Naive B cell (primary cell): ENCODE measurements at places on chromosomes 1 and 21. TPM values are rescaled to one million over a fixed set of nuclear protein-coding genes. Genes with fewer than 3 reads are reported as not detected.

The TRNP1 gene
- polyA plus RNA-seq = not detected

The BLACAT1 gene
- polyA plus RNA-seq = not detected

The TSPAN1 gene
- polyA plus RNA-seq = not detected

The DISC1 gene
- polyA plus RNA-seq = 2.2 TPM

The CREB3L4 gene
- polyA plus RNA-seq = 16.9 TPM
